EH (cell line): ENCODE measurements at places on chromosomes 13 and 19.

DNA sequence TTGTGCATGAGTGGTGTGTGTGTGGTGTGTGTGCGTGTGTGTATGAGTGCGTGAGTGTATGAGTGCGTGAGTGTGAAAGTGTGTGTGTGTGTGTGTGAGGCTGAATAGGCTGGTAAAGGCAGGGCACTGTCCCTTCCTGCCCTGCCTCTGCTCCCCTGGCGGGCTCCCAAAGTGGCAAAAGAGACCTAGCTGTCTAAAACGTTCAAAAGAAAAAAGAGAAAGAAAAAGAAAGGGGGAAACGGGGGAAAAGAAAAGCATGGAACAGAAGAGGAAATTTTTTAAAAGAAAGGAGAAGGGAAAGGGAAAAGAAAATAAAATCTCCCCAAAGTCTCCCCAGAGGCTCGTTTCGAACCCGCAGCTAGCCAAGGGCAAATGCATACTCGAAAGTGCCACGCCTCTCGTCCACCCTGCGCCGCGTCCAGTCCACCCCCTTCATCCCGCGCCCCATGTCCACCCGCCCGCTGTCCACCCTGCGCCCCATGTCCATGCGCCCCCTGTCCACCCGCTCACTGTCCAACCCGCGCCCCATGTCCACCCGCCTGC, 37.0 kb upstream of the FLT1 start:
- peak; percentile 50 for DNase-seq

DNA sequence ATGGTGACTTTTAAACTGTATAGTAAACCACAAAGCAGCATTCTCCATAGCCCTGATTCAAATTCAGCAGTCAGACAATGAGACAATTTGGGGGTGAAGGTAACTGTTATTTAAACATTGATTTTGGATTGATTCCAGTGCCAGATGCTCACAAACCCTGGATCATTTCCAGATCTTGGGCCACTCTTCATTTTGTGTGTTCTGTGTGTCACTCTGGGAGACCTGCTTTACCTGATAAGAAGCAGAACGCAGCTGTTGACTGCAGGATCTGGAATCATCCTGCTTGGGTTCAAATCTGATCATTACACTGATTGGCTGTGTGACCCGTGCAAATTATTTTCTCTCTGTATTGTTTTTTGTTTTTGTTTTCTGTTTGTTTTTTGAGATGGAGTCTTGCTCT, 4.0 kb upstream of the PCDH8 start:
- no peak for DNase-seq

DNA sequence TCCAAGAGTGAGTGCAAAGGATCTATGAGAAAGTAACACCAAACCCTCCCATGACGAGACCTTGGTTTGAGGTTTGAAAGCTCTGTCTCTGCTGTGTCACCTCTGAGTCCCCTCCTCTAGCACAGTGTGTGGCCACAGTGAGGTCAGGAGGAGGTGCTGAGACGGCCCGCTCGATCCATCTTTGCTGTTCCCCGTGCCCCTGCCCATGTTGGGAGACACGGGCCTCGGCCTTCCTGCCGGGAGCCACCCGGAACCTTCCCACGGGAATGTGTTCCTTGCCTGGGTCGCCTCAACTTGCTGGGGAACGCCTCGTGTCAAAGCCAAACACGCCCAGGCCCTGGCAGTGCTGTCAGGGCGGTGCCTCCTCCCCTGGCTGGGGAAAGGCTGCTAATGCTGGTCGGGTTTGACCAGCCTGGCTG, 10.1 kb downstream of the NANOS3 start:
- DNase-seq, result no peak

DNA sequence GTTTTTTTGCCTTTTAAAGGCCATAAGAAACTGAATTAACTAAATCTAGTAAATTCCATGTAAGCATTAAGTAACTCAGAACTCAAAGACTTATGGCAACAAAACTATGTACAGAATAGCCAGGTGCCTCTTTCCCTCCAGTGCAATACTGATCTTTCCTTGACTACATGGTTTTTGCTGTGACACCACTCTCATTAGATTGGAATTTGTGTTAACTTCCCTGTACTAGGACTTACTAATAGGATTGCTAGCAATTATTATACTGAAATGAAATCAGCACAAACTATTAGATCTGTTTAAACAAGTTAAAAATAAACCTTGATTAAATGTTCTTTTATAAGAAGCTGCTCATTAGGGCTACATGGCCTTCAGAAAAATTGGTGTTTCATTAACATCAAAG, 96.3 kb downstream of the DACH1 start:
- no peak for DNase-seq

GRCh38 chr13:53197424-53197823, 168.8 kb downstream of the OLFM4 start:
- no peak for DNase-seq

DNA sequence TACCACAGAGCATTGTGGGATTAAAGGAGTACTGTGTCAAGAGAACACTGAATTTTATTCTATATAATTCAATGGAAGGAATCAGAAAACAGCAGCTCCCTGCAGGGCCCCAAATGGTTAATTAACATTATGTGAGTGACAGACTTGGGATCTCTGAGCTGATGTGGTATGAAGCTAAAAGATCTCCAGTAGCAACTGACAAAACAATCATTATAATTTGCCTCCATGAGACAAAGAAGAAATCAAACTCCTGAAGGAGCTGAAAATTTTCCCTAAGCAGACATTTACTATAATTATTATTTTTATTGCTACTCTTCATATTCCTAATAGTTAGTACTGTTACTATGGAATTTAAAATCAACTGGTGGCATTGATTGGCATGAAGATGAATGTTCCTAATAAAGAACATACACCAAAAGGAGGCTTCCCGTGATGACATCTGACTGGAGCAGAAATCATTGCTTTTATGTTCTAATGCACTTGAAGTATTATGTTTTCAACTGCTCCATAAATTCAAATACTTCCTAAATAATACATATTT, 28.8 kb upstream of the RFC3 start:
- no peak for DNase-seq

DNA sequence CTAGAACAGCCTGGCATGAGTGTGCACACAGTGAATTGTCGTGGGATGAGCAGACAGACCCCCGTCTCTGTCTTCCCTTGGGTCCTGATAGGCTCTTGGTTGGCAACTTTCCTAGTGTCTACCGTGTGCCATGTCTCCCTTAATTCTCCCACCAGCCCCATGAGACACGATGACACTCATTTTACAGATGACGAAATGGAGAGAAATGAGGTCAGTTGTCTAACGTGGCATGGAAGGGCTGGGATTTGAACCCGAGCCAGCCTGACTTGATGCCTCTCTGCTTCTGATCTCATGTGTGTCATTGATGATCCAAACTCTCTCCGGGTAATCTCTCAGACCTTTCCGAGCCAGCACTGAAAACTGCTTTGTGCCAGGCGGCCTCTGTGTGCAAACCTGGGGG, 8.4 kb upstream of the KLK14 start:
- no peak for DNase-seq

- DNase-seq, result no peak
Observed at GRCh38 chr13:101354895-101355294, 61.4 kb downstream of the NALCN start.

- no peak for DNase-seq
Observed at GRCh38 chr19:16334411-16334810, 9.8 kb downstream of the KLF2 start.

GRCh38 chr13:100269837-100270236, 180.9 kb downstream of the PCCA start:
- DNase-seq, result peak; percentile 79

GRCh38 chr13:55654243-55654642, 1486.5 kb upstream of the PRR20A start:
- DNase-seq, result no peak

DNA sequence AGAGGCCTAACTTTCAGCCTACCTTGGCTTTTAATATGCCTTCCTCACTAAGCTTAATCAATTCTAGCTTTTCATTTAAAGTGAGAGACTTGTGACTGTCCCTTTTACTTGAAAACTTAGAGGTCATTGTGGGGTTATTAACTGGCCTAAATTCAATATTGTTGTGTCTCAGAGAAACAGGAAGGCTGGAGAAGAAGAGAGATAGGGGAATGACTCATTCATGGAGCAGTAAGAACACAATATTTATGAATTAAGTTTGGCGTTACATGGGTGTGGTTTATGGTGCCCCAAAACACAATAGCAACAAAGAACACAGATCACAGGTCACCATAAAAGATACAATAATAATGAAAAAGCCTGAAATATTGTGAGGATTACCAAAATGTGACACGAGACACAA, 612.1 kb downstream of the TBC1D4 start:
- no peak for DNase-seq

- DNase-seq, result no peak
Observed at GRCh38 chr13:46496086-46496485, 56.9 kb upstream of the LRCH1 start.

GRCh38 chr13:47069133-47069532, 172.3 kb upstream of the HTR2A start:
- DNase-seq, result no peak

- peak; percentile 44 for DNase-seq
Observed at GRCh38 chr13:39253774-39254173, 215.5 kb downstream of the NHLRC3 start.

- DNase-seq, result no peak
Observed at GRCh38 chr13:57925250-57925649, 293.7 kb downstream of the PCDH17 start.

- no peak for DNase-seq
Observed at GRCh38 chr19:18160493-18160970, 7.6 kb downstream of the PIK3R2 start.

DNA sequence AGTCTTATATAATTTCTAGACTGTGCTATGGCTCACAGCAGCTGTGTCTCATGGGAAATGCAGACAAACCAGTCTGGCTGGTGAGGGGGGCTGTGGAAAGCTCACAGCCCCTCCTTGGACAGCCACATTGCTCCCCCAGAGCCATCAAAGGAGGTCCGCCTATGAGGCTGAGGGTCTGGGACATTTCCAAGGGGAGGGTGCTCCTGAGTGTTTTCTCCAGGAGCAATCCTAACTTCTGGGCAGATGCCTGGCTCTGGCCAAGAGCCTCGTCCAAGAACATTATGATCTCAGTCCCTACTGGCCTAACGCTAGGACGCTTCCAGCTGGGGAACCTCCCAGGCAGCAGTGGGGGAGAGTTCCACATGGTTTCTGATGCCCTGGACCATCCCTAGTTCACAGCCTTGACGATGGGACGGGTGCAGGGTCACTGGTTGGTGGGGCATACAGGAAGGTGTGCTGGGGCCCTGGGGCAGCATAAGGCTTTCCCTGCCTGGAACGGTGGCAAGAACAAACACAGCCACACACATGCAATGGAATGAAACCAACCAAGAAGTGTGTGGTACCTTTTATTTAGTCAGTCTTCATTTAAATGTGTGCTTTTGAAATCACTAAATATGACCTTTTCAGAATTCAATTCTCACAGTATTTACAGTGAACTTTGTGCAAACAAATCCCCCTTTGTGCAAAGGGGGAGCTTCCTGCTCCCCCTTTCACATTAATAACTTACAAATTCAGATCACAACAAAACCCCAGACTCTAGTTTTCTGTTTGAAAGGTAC, 60.6 kb downstream of the CDADC1 start:
- DNase-seq, result no peak

GRCh38 chr19:10286803-10287737, at the start of gene ICAM4:
Gene ICAM4 (plus strand): TSS chr19:10286955. CDS start chr19:10287013, 58 bp downstream.
- peak; percentile 37 for DNase-seq

- DNase-seq, result no peak
Observed at GRCh38 chr13:72931311-72931710, 127.5 kb upstream of the KLF5 start.
